Lung microvascular endothelial cell (primary cell): ENCODE measurements at places on chromosomes 1 and 21.
A peak's percentile ranks its signal among the peaks of the same experiment; 100 is the strongest.

GRCh38 chr1:158203693-158204457 is 23.2 kb downstream of the CD1D start:
- peak; percentile 84 for DNase-seq

- no peak for DNase-seq
Measured at GRCh38 chr1:218069180-218069579, 215.9 kb upstream of the RRP15 start.

DNA sequence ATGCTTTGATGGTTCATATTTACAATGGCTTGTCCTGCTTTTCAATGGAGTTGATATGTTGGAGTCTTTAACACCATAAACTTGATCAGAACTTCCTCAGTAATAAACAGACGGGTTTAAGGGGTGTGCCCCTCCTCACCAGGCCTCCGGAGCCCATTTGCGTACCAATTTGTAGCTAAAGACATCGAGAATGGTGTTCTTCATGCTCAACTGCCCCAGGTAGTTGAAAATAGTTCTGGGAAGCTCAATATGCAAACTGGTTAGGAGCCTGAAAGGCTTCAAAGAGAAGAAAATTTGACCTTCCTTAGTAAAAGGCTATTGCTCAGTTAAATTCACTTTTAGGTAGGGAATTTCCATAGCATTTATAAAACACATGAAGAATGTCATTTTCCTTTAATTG is 68.1 kb upstream of the RRP15 start:
- no peak for DNase-seq

DNA sequence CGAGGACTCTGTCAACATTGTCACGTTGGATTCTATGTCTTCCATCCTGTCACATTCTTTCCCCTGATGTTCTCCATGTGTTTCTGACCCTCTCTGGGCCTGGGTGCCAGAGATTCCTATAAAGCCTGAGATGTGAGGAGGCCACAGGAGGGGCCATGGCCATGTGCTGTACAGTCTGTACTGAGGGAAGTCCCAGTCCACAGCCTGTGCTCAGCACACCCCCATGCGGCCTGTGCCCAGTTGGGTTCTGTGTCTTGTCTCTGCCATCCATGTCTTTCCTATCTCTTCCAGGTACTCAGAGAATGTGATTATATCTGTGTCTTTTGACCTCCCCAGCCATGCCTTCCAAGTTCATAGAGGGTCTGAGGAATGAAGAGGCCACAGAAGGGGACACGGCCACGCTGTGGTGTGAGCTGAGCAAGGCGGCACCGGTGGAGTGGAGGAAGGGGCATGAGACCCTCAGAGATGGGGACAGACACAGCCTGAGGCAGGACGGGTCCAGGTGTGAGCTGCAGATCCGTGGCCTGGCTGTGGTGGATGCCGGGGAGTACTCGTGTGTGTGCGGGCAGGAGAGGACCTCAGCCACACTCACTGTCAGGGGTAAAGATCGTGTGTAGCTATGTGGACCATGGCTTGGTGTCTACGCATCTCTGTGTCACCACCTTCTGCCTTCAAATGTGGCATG is 86.1 kb downstream of the OBSCN start:
- DNase-seq: no peak

DNA sequence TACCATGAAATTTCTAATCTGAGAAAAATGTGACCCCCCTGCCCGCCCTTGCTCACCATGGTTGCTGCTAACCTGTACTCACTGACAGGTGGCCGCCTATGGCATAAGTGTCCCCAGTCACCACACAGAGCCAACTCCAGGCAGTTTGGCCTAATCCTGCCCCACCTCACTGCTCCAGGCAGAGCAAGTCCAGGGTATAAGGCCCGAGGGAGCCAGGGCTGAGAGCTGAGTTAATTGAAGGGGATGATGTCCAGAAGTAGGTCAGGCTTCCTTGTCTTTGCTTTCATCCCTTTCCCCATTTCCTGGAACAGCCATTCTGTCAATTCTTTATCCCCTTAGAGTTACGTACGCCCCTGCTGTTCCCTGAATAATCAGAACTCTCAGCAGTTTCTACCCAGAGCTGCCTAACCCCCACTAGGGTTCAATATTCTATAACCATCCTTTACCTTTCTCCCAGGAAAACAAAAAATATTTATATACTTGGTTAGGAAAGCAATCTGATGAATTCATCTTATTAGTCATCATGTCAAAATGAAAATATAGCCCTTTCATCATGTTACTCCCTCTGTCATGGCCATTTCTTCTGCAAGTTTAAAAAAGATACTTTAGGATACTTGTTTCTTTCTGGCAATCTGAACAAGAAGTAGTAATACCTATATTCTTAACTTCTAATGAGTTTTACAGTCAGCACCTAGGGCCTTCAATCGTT is 29.4 kb upstream of the CD101 start:
- no peak for DNase-seq

DNA sequence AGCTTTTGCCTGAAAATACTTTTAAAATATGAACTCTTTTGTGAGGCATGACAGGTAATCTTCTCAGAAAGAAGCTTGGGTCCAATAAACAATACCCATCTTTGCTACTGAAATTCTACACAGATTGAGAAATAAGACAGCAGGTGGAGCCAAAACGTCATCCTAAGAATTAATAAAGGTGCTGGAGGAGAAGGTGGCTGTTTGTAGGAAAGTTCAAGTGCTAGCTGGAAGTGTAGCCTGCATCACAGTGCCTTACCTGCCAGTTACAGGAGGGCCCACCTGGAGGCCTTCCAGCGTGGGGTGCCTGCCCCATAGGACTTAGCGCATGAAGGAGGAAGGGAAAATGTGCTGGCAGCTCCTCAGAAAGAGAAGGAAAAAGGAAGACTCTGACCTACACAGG is 93.7 kb downstream of the TTC3 start:
- peak; percentile 39 for DNase-seq

- peak; percentile 74 for DNase-seq
Measured at GRCh38 chr21:41817228-41817627, 50.4 kb upstream of the RIPK4 start.

GRCh38 chr1:77400781-77401180 is 119.0 kb downstream of the AK5 start:
- DNase-seq: no peak

- peak; percentile 25 for DNase-seq
Measured at GRCh38 chr1:9281071-9281827, 11.4 kb upstream of the SPSB1 start.

DNA sequence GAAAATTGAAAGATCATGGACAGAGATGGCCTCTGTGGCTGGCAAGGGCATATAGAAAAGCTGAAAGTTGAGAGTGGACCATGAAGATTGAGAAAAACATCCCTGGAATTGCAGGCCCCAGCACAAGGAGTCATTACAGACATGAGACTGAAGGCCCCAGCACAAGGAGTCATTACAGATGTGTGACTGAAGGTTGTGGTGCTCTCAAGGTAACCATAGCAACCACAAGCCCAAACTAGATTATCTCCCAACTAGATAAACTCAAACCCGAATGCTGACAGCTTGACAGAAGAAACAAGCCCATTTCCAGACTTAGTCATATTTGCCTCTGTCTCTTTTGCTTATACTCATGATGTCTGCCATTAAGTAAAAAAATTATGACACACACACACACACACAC is 1252.1 kb upstream of the ADGRL4 start:
- DNase-seq: no peak

- no peak for DNase-seq
Measured at GRCh38 chr1:4684864-4685522, 30.6 kb downstream of the AJAP1 start.

- DNase-seq: no peak
Measured at GRCh38 chr1:225949041-225949440, 8.0 kb upstream of the LEFTY2 start.

DNA sequence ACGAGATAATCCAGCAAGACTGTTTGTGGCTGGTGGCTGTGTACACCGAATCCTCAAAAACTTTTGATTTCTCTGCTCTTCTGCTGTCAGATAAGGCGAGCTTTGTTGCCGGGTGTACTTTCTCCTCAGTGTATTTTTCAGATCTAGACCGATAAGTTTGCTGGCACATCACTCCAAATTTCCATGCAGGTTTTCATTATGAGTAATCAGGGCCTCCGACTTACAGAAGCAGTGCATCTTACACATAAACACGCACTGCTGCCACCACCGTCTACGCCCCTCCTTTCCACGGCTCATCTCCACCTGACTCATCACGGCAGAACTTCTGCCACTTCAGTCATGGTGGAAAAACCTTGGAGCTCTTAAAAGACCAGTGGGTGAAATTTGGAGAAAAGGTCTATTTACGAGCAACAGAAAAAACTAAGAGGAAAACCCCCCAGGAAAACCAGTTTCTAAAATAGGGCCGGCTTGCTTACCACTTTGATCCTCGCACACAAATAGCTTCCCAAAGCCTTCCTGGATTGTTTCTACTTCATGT is 7.7 kb downstream of the ZBTB21 start:
- DNase-seq: no peak

DNA sequence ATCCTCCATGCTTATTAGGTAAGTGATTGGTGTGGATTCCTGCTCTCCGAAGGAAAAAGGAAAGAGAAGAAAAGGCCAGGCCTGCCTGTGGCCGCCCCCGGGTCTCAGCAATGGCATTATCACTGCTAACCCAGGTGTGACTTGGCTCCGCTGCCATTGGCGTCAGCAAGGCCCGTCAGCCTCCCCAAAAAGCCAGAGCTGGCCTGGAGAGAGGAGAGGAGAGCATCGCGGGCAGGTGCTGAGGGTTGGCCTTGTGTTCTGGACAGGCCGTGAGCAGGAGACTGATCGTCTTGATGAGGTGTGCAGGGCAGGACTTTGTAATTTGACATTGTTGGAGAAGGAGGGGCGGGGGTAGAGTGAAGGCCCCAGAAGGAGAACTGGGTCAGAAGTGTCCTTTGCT is 186.4 kb downstream of the CAMTA1 start:
- no peak for DNase-seq

DNA sequence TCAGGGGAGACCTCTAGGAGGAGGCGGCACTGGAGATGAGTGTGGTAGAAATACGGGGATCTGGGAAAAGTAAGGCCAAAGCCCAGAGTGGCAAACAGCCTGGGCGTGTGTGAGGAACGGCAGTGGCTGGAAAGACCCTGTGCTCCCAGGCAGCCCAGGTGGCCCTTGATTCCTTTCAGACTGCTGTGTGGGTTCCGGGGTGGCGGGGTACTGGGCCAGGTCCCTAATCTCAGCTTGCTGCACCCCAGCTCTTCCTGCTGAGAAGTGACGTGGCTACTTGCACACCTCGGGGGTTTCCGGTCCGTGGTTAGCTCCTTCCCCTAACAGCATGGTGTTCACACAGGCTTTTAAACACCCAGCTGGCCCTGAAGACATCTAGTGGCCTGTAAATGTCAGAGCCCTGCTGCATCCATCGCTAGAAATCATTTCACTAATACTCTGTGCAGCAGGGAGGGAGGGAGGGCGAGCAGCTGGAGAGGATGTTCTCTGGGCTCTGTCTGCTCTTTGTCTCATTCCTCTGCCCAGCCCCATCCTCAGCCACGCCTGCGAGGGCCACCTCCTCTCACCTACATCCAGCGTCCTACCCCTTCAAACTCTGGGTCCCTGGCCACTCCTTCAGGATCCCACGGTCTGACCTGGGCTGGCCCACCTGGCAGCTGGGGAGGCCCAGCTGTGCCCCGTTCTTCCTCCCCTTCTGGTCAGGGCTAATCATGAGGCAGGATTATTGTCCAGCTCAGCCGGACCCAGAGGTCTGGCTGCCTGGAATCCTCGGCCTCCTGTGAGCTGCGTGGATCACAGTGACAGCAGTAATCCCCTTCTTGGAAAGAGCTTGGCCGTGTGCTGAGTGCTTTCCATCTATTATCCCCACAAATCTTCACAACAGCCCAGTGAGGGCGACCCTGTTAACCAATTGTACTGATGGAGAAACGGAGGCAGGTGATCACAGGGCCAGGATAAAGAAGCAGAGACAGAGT is 7.2 kb downstream of the ZDHHC18 start:
- DNase-seq: no peak

- DNase-seq: no peak
Measured at GRCh38 chr1:18485227-18485626, 4.5 kb downstream of the KLHDC7A start.

- no peak for DNase-seq
Measured at GRCh38 chr1:234940841-234941240, 187.8 kb downstream of the TOMM20 start.

- no peak for DNase-seq
Measured at GRCh38 chr21:40018871-40019475, 151.7 kb downstream of the PCP4 start.

DNA sequence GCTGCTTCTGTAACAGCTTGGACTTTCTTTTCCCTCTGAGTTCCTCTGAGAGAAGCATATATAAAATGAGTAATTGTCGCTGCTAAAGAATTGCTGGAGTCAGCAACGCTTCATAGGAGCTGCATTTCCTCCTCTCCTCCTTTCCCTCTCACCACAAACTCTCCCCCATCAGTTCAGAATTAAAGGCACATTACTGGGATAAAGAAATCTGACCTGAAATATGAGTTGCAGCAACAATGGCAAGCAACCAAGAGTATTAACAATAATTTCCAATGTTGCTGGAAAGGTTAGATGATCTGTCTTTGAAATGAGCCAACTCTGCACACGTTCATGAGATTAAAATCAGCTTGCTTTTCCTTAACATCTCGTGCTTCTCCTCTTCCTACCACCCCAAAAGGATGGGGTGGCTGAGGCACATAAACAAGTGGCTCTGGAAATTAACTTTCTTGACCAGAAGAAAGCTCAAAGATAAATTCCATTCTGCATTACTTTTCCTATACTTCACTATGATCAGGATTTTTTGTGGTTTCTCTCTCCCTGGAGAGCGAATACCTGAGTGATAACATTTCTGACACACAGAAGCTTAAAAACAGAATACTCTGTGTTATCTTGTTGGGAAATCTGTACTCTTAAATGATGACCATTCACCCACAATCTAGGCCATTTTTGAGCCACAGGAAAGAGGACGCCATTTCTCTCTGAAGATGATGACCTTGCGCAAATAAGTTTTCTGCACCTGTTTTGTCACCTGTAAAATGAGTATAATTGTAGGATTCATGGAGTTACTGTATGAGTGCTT is 90.2 kb downstream of the TGFBR3 start:
- no peak for DNase-seq

GRCh38 chr21:42346441-42346840 is 4.4 kb downstream of the TFF2 start:
- DNase-seq: no peak

DNA sequence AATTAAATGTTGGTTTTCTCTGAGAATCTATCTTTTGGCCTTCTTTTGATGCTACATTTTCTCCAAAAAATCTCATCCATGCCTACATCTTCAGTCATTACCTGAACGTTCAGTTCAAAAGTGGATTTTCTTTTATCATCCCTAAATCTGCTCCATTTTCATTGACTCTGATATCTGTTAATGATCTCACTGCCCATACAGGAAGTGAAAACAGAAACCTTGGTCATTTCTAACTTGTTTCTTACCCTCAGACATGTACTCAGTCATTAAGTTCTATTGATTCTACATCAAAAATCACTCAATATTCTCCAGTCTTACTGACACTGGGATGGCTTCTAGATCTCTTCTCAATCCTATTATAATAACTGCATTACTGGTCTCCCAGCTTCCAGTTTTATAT is 22.7 kb downstream of the PRKACB start:
- DNase-seq: no peak

DNA sequence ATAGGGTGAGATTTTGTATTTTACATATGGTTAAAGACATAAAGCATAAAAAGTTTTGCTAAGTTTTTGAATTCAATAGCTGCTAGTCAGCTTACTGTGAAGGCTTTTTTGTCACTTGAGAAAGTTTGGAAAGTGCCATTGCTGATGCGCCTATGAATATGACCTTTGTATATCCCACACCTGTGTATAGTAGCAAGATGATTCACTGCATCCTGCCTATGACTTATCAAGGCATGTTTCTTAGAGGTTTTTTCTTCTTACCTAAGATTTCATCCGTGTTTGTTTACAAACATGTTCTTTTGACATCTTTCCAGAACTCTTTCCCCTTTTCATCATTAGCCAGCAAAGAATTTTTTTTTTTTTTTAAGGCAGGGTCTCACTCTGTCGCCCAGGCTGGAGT is 51.5 kb downstream of the PRKAA2 start:
- no peak for DNase-seq

GRCh38 chr21:22609802-22610201 is 1611.6 kb downstream of the NCAM2 start:
- no peak for DNase-seq
